ENCODE measurements at places on chromosomes 12 and 14.

- DNase-seq, result no peak
Measured at GRCh38 chr12:24424376-24424775, 474.9 kb upstream of the SOX5 start.

GRCh38 chr14:101825797-101826196, 64.3 kb downstream of the PPP2R5C start:
- DNase-seq, result no peak

- no peak for DNase-seq
Measured at GRCh38 chr14:24954037-24954699, 95.8 kb downstream of the STXBP6 start.

DNA sequence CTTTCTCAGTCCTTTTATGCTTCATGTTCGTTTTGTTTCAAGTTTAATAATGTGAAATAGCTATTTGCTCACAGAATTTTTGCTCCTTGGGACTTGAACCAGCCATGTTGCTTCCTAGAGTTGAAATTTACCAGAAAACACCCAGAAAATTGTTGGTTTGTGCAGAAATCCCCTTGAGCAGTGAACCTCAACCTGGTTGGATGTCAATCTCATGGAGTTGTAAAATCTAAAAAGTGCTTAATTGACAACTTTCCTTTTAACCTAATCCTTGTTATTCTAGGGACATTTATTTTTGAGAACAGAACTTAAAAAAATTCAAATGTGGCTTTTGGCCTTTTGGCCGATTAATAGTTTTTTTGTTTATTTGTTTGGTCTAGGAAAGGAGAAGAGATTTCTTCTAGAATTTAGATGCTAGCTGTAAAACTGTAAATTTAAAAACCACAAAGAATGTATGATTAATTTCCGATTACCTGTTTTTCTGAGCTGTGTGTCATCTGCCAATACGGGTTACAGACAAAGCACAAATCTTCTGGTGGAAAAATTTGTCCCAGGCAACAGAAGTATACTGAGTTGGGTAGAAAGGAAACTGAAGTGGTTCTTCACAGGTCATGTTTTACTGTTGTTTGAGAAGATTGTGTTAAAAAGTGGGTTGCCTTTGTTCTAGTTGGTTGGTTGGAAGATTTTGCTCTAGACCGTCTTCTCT, 154.4 kb downstream of the FUT8 start:
- no peak for DNase-seq

GRCh38 chr14:32813401-32813800, 125.3 kb upstream of the NPAS3 start:
- DNase-seq, result no peak

DNA sequence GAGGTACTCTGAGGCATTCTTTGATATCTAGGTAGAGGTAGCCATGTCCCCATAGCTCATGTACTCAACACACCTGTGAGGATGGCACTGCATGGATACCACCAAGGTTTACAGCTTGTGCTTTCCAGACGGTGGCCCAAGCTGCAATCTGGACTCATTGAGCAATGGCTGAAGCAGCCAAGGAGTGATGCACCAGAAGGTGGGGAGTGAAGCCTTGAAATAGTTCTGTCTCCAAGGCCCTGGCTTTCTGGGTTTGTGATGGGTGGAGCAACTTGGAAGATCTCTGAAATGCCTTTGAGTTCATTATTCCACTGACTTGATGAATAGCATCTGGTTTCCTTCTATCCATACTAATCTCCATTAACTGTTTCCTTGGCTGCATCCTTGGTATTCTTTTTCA, 290.0 kb upstream of the NOVA1 start:
- no peak for DNase-seq

DNA sequence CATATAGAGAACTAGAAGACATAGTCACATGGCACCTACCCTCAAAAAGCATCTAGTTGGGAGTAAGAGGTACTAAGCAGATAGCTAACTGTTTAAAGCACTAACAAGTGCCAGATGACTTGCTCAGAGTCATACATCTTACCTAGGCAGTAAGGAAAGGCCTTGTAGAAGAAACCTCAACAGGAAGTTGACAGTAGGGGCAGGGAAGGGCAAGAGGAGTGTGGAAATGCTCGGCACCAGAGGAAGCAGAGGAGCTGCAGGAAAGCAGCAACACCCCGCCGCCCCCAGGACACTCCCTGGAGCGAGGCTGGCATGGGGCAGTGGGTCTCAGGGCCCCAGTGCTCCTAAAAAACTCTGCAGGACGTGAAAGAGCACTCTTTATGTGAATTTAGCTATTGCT, 92.9 kb downstream of the PPP2R5C start:
- DNase-seq, result no peak

DNA sequence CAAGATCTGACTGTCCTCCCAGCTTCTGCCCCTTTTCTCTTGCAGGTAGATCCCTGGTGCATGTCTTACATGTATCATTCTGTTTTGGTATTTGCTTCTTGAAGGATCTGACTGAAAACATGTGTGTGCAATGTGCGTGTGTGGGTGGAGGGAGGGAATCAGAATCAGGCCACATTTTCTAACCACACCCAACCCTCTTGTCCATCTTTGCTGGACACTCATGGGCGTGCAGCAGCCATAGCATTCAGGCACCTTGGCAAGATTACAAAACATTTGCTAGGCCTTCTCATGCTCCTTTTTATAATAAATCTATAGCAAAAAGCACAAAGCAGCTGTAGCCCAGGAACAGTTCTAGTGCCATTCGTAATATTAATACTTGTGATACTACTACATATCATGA, 233.6 kb upstream of the E2F7 start:
- no peak for DNase-seq

DNA sequence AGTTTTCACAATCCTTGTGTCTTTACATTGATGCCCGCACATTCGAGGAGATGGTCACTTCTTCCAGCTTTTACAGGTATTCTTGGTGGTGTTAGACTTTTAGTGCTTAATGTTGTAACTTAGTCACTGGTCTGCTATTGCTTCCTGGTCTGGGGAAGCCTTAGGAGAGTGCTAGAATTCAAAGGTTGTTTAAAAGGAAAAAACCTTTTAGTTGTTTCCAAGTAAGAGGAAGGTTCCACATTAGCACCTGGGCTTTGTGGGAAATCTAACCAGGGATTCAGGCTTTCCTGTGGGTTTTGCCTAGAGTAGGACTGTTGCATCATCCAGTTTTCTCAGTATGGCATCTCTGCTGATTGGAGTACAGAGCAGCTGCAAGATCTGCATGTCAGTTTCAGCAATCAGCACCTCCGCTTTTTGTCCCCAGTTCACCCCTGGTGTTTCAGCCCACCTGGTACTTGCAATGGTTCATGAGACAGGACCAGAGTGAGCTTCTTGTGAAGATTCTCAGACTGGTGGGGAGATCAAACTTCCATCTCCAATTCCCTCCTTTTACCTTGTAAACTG, 44.0 kb upstream of the PLBD1 start:
- no peak for DNase-seq

DNA sequence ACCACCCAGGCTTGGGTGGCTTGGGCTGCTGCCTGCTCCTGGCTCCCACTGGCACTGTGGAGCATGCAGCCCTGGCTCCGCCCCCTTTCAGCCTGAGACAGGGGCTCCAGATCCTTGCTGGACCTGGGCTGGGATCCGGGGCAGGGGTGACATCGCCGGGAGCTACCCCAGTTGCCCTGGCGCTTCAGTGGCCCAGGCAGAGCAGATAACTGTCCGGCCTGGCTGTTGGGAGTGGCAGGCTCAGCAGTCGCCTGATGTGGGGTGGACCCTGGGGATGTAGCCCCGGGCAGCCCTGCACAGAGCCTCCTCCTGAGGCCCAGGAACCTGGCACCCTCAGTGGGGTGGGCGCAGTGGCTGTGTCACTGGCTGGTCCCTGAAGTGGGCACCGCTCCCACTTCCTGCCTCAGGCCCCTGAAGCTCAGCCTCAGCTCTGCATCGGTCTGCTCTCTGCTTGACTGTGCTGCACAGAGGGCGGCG, 57.9 kb downstream of the FUT8 start:
- no peak for DNase-seq

DNA sequence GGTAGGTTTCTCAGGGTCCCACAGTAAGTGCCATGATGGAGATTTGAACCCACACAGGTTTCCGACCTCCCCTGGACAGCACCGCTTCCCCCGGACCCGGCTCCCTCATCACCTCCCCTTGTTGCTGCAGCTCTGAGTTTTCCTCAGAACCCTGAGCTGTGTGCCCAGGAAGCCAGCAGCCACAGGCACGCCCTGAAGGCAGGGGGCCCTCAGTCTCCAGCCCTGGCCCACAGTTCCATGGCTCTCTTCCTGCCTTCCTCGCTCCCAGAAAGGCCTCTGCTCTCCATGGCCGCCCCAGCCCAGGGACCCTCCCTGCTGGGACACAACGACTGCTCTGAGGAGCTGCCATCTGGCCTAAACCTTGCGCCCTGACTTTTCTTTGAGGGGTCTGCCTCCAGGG, 35.8 kb upstream of the PRIMA1 start:
- no peak for DNase-seq

GRCh38 chr12:6369916-6370575, 5.3 kb downstream of the SCNN1A start:
- DNase-seq, result no peak

GRCh38 chr12:14416658-14417057, 51.2 kb downstream of the ATF7IP start:
- no peak for DNase-seq

- DNase-seq, result no peak
Measured at GRCh38 chr12:112762753-112763152, 28.8 kb upstream of the RPH3A start.

DNA sequence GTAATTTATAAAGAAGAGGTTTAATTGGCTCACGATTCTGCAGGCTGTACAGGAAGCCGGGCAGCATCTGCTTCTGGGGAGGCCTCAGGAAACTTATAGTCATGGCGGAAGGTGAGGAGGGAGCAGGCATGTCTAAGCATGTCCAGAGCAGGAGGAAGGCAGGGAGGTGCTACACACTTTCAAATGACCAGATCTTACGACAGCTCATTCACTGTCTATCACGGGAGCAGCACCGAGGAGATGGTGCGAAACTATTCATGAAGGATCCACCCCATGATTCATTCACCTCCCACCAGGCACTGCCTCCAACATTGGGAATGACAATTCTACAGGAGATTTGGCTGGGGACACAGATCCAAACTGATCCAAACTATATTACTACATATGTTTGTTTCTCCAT, 10.0 kb downstream of the SFSWAP start:
- DNase-seq, result no peak

DNA sequence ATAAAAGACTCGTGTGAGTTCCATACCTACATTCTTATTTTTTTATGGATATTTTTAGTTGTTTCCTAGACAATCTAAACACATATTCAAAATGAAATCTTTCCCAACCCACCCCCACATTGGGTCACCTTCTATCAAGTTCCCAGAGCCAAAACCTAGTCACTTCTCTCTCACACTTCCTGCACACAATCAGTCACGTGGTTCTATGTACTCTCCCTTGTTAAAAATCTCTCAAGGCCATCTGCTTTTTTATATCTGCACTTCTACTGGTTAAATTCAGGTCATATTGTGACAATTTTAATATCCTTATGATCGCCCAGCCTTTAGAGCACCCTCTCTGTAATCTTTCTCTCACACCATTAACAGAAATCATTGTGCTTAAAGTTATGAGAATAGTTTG, 175.0 kb upstream of the SYT10 start:
- DNase-seq, result no peak

DNA sequence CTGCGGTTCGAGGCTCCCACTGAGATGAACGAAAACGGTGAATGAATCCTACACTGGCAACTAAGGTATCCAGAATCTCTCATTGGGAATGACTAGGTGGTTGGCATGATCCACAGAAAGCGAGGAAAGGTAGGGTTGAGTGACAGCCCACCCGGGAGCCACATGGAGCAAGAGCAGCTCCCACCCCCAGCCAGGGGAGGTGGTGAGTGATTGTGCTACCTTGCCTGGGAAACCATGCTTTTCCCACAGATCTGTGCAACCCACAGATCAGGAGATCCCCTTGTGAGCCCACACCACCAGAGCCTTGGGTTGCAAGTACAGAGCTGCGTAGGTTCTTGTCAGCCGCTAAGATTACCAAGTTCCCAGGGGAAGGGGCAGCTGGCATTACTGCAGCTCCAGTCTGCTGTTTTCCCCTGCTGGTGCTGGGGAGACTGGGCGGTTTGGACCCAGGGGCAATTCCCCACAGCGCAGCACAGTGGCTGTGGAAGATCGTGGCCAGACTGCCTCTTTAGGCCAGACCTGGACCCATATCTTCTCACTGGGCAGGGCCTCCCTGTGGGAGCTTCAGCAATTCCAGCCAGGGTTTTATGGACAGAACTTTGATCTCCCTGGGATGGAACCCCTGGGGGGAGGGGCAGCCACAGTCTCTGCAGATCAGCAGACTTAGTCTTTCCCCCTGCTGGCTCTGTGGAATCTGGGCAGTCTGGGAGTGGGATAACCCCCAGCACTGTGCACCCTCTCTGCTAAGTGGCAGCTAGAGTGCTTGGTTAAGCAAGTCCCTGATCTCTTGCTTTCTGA, 44.6 kb upstream of the PPP4R3A start:
- no peak for DNase-seq

DNA sequence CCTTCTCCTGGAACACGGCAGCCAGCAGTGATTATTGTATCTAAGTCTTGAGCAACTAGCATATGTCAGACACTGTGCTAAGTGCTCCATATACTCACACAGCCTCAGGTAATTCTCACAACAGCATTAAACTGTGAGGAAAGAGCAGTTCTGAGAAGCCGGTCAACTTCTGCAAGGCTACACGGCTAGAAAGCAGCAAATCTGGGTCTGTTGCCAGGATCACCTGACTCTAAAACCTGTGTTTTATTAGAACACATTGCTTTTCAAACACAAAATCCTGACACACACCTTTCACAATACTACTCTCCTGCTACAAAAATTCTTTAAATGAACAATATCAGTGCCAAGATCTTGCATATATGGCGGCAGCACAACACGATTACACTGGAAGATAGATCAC, 49.8 kb upstream of the CRACR2A start:
- DNase-seq, result no peak

DNA sequence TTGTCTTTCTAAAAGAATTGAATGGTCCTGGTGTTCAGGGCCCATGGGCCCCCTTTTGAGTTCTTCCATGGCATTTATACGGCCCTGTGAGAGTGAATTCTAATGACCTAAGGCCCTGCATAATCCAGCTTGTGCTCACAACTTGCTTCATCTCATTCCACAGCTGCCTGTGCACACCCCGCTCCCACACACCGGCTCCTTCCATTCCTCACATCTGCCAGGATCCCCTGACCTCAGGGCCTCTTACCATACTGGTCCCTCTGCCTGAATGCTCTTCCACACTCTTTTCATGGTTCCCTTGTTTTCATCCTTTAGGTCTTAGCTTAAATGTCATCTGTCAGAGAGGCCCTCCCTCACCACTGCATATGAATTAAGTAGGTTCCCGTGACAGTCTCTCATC, 49.5 kb upstream of the EGLN3 start:
- DNase-seq, result no peak

- DNase-seq, result no peak
Measured at GRCh38 chr12:27865421-27865820, 85.4 kb upstream of the MANSC4 start.

GRCh38 chr12:127642208-127642607, 624.8 kb upstream of the TMEM132C start:
- no peak for DNase-seq

DNA sequence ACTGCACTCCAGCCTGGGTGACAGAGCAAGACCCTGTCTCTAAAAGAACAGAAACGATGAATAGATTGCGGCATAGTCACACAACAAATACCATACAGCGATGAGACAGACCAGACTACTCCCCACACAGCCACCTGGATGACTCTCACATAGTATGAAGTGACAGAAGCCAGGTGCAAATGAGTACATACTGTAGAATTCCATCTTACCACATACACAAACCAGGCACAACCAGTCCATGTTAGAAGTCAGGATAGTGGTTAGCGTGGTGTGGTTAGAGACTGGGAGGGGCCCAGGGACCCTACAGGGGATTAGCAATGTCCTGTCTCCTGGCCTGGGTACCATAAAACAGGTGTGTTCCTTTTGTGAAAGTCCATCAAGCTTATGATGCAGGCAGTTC, 53.8 kb downstream of the FAM222A start:
- DNase-seq, result no peak
